Activated CD4-positive, alpha-beta T cell treated with anti-CD3 and anti-CD28 coated beads, Interleukin-2, amount 50 U/mL, for 48 hours (primary cell): ENCODE measurements at places on chromosomes 5 and 9.
A peak's percentile ranks its signal among the peaks of the same experiment; 100 is the strongest.

- DNase-seq: peak; percentile 34
Observed at GRCh38 chr5:157518963-157519362, 56.6 kb downstream of the ADAM19 start.

GRCh38 chr5:61831736-61832135 lies 474.3 kb upstream of the KIF2A start:
- DNase-seq: no peak

DNA sequence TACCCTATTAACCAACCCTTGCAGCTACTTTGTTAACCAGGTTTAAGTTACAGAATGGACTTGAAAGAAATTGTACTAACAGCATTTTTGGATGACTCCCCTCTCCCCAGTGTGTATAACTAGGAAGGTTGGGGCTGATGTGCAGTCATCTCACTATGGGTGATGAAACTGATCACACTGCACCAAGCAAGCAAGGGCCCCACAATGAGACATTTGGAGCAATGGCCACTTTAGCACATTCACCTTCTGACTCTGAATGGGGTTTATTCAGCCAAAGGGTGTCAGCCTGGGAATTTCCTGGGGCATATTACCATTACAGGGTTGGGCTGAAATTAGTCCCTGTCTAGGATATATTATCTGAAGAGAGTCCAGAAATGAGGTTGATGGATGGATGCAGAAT lies 18.7 kb upstream of the CYFIP2 start:
- peak; percentile 63 for DNase-seq

GRCh38 chr5:167602067-167602466 lies 689.4 kb upstream of the WWC1 start:
- no peak for DNase-seq

DNA sequence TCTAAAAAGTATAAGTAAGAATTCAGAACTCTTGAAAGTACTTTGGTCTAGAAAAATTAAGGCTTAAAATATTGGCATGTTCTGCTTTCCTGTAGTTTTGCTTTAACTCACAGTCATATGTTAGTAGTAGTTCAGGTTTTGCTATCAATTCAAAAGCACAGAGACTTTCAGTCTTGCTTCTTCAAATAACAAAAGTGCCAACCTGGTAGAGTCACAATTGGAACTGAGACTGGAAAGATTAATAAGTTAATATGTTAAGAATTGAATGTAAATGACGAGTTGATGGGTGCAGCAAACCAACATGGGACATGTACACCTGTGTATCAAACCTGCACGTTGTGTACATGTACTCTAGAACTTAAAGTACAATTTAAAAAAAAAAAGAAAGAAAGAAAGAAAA lies 822.3 kb downstream of the MTRR start:
- DNase-seq: no peak

- DNase-seq: no peak
Observed at GRCh38 chr5:165015126-165015525, 1509.7 kb downstream of the MAT2B start.
